CD4-positive, alpha-beta T cell treated with Interleukin-12 subunit alpha and Interleukin-12 subunit beta, for 1 hour (primary cell): ENCODE measurements at places on chromosomes 12 and 14.

DNA sequence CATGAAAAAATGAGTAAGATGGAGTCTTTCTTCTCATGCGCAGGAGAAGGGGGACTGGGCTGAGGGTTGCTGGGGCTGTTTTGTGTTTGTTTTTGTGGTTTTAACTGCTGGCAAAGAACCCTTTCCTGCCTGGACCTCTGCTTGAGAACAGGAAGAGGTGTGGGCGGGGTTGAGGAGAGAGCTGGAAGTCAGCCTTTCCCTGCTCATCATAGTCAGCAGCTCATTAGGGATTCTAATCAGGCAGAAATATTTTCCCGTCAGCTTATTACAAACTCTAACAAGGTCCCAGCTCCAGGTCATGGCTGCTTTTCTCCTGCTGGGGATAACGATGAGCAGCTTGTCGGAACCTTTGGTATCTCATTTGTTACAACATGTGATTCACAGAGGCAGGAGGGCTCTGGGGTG is 185.0 kb upstream of the NRXN3 start:
- DNase-seq: no peak

DNA sequence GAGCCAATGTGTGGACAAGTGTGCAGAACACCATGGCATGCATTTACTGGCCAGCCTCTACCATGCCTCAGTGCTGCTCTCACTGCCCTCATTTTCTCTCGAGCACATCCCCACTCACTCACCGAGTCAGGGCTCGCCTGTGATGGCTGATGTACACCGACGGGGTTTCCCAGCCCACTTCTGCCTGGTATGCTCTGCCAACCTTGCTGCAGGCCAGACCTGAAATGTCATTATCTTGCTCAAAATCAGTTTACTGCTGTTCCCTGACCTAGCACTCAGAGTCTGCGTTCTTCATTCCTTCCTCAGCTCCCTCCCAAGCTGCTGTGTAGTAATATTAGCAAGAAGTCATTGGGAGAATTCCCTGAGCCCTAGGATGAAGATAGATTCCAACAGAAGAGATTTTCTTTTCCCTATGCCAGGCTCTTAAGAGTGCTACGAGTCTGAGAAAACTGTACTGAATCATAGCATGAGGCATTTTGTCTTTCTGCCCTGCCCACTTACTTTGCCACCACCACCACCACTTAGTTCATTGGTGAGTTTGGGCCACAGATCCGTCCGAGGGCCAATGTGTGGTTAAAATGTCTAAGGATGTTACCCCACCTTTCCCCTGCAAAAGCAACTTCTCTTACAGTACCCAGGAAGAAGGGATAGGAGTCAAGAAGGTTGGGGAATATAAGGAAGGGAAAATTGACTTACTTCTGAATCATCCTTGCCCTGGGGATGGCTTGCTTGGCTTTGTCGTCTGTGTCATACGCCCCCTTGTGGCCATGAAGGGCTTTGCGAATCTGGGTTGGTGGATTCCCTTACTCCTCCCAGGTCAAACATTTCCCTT is 51.0 kb downstream of the BMAL2 start:
- peak; percentile 58 for DNase-seq

DNA sequence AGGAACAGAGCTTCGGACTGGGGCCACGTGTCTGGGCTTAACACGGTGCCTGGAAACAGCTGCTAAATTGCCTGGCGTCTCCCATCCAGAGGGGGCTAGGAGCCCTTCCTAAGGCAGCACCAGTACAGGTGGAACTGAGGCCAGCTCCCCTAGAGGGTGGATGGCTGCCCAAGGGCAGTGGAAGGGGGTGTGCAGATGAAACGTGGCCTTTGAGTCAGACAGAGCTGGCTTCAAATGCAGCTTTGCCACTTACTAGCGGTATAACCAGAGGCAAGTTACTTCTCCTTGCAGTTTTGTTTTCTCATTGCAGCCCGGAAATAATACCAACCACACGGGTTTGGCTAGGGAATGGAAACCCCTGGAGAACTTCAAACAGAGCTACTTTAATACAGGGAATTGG is 59.3 kb upstream of the SLC24A4 start:
- DNase-seq: no peak

GRCh38 chr14:68880581-68881105 is 87.8 kb upstream of the ZFP36L1 start:
- no peak for DNase-seq

GRCh38 chr14:90511795-90512328 is 115.0 kb downstream of the CALM1 start:
- no peak for DNase-seq

- DNase-seq: no peak
Measured at GRCh38 chr12:57452181-57452936, 2.7 kb upstream of the INHBE start.

- no peak for DNase-seq
Measured at GRCh38 chr12:6573001-6573400, 4.9 kb upstream of the NOP2 start.

- no peak for DNase-seq
Measured at GRCh38 chr12:57872362-57872761, 25.8 kb upstream of the CTDSP2 start.

GRCh38 chr14:33486332-33486890 is 464.5 kb downstream of the EGLN3 start:
- DNase-seq: no peak

DNA sequence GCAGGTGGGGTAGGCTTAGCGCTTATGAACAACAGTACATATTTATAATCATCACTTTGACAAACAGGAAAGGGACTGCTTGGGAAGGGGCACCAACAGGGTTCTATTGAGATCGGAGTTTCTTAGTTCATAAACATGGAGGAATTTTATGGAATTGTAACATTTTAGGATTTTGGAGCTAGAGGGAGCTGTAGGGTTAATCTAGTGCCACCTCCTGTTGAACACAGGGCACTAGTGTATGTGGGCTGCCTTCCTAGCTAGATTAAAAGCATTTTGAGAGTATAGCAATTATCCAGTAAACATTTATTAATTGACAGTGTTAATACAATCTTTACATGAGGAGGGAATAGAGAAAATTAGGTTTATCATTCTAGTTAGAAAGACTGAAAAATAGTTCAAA is 23.1 kb upstream of the TBC1D30 start:
- no peak for DNase-seq

GRCh38 chr12:2552000-2552756 is 242.6 kb upstream of the FKBP4 start:
- DNase-seq: no peak

GRCh38 chr14:29035134-29035533 is 268.5 kb downstream of the FOXG1 start:
- DNase-seq: no peak

- no peak for DNase-seq
Measured at GRCh38 chr12:51867371-51867770, 18.9 kb upstream of the FIGNL2 start.

GRCh38 chr14:97704316-97704885 is 907.2 kb downstream of the VRK1 start:
- DNase-seq: no peak

DNA sequence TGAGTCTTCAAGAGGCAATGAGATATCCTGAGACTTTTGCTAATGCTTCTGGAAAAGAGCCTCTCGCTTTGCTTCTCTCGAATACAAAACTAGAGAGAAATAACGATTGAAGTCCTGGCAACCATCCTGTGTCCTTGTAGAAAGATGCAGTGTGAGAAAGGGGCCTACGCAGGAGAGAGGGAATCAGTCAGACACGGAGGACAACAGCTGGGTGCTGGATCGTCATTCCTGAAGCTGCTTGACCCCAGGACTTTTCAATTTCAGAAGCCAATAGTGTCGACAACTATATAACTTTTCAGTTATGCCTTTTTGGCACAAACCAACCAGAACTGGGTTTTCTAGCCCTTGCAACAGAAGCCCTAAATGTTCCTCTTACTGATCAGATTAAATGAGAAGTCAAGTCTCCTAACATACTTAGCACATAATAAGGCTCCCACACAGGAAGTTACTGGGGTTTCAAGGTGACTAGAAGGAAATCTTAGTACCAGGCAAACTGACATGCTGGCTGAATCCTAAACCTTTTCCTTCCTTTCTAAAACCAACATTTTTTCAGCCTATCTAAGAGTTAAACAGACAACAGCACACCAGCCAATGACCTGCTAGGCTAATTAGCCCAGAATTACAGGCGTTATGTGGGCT is 755.6 kb downstream of the MED13L start:
- no peak for DNase-seq

DNA sequence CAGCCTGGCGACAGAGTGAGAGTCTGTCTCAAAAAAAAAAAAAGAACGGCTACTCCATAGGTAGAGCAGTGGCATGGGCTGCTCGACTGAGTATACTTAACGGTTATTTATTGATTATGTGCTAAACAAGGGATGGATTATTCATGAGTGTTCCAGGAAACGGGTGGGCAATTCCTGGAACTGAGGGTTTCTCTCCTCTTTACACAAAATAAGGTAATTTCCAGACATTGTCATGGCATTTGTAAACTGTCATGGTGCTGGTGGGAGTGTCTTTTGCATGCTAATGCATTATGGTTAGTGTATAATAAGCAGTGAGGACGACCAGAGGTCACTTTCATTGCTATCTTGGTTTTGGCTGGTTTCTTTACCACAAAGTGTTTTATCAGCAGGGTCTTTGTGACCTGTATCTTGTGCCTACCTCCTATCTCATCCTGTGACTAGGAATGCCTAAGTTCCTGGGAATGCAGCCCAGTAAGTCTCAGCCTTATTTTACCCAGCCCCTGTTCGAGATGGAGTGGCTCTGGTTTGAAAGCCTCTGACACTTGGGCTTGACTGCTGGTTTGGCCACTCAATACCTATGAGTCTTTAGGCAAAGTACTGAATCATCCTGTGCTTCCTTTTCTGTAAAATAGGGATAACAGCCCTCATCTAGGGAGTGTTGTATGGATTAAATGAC is 3.2 kb downstream of the DGLUCY start:
- peak; percentile 30 for DNase-seq

DNA sequence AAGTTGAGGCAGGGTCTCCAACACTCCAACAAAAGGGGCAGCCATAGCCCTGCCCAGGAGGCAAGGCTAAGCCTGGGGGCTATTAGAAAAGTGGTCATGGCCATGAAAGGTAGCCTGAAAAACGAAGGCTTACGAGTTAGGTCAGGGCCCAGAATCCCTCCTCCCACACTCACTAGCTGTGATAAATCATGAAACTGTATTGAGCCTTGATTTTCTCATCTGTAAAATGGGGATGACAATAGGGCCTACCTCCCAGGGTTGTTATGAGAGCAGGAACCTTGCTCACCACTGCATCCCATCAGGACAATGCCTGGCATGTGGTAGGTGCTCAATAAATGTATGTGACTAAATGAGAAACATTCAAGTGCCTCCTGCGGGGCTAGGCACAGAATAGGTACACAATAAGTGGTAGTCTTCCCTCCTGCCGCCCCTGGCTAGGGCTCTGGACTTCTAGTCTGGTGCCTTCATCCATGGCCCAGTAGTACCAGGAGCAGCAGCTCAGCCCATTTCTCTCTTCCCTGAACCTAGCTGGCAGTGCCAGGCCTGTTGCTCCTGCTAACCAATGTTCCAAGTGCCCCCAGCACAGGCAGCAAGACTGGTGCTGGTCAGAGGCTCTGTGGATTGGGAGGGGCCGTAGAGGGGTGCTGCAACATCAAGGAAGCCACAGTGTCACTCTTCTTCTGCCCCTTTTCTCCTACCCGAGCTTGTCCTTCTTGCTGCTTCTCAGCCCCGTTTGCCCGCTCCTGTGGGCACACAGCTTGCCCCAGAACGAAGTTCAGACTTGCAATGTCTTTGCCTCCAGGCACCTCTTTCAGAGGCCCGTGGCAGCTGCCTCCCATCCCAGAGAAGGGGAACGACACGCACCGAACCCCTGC is 7.8 kb downstream of the PGF start:
- no peak for DNase-seq

DNA sequence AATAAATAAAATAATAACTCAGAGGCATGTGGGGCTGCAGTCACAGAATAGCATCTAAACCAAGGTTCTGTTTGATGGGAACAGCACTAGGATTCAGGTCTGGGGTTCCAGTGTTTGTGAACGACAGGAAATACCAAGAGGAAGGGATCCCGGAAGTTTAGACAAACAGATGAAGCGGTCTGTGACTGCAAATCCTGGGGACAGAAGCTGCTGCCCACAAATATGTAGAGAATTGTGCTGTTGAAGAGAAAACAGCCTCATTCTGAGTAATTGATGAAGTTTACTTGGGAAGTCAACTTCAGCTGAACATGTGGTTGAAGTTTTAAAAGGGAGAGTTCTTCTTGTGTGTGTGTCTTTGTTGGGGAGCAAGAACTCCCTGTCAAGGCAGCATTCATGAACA is 98.4 kb upstream of the TBX5 start:
- no peak for DNase-seq

DNA sequence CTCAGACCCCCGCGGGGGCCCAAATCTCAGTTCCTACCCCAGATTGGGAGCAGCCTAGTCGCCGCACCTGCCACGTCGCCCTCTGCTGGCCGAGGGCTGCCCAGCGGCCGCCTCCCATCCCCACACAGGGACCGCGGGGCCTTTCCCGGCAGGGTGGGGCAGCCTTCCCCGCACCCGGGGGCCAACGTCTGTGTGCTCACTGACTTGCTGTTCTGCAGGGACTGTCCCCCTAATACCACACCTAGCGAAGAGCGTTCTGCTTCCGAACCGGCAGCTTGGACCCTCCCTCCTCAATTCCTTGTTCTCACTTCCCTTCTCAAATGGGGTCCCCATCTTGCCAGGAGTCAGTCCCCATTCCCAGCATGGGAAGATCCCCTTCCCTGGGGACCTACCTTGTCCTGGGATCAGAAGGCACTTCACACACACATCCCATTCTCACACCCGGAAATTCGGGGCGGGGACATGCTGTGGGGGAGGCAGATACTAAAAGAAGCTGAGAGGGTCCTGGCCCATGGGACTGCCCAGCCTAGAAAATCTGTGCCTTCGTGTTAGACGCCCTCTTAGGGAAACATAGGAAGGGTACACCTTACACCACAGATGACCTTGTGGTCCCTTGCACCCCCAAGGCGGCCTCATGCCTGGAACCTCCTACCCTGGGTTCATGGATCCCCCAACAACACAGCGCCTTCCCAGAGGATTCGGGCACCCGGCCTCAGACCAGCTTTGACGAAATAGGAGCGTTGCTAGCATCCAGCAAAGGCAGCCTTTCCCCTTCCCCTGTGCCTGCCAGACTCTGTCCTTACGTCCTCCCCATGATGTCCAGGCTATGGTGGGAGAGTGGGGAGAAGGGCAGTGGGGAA is 16.4 kb downstream of the ACVRL1 start:
- peak; percentile 61 for DNase-seq

DNA sequence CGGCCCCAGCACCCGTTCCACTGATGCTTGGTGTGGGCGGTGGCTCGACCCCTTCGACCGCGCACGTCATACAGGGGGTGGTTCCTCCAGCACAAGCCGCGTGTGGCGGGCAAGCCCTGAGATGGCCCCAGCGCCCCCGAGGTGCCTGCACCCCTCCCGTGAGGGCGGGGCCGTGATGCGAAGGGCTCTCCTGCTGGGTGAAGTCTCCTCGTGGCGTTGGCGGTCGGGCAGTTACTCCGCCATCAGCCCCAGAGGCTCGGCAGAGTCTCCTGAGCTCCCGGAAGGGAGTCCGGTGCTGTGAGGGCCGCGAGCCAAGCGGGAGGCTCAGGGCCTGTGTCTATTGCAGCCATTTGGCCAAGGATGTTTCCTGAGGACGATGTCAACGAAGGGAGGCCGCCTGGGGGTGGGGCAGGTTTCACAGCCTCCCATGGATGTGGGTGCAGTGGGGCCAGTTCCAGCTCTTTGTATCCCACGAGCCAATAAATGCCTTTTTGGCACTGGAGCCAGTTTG is 78.1 kb upstream of the GALNT9 start:
- DNase-seq: no peak

- DNase-seq: no peak
Measured at GRCh38 chr12:45235087-45236025, 19.5 kb downstream of the ANO6 start.
